SW 1271 (cell line): ENCODE measurements at places on chromosomes 1 and 21.

DNA sequence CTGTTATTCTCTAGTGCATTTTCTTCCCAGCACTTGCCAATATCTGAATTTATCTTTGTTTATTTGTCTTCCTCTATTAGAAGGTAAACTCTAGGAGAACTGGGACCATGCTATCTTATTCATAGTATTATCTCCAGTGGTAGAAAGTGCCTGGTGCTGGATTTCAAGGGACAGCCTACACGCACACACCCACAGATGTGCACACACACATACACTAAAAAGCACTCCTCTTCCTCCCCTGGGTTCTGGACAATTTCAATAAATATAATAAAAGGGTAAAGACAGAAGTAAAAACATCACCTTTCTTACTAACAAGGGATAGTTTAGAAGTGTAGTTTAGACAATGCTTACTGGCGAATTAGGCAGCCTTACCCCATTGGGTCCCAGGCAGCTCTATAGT is 28.5 kb upstream of the USP24 start:
- DNase-seq, result no peak

- no peak for DNase-seq
Observed at GRCh38 chr1:56644919-56645676, at the start of gene PRKAA2. PRKAA2 (plus strand) TSS chr1:56645314; CDS start chr1:56645388, 74 bp downstream.

GRCh38 chr1:48771561-48771960 is 5.1 kb downstream of the BEND5 start:
- DNase-seq, result no peak

DNA sequence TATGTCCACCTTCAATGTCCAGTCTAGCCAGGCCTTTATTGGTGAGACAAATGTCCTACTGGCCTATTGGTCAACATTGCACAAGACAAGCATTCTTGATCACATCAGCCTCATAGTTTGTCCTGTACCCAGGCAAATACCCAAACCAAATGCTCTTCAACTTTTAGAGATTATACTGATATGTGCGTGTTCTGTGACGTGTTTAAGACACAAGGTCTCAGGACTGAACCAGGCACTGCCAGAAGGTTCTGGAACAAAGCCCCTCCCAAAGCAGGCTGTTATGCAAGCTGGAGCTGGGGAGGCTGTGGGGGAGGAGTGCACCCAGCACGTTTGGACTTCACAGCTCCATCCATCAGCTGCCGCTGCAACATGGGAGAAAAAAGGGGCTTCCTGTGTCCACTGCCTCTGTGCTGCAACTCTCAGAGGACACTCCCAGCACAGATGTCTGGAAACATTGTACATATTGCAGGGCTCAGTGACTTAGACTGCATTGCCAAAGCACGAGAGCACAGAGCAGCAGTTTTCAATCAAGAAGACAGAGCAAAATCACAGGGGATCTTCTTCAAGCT is 45.9 kb downstream of the NID1 start:
- no peak for DNase-seq

DNA sequence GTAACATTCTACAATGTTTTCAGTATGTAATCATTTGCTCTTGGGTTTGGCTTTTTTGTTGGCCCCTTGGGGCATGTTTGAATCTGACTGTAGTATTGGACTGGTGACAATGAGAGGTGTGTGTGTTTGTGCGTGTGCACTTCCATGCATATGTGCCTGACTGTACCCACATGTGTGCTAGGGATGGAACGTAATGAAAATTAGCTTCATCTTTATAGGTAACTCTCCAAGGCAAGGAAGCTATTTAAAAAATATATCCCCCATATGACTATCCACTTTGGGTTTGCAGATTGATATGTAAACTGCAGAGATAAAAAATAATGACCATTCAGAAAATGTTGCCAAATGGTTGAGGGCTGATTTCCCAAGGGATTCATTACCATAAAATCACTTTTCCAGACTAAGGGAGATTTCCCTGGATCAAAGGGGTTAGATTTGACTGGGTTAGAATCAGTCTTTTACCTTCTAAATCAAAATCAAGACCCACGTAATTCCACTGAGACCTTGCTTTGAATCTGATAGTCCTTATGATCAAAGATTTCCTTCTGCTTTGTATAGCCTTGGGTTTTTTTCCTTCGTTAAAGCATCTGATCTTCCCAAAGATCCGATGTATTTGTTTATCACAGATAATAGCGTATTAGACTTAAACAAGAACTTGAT is 189.7 kb downstream of the CENPF start:
- DNase-seq, result no peak

DNA sequence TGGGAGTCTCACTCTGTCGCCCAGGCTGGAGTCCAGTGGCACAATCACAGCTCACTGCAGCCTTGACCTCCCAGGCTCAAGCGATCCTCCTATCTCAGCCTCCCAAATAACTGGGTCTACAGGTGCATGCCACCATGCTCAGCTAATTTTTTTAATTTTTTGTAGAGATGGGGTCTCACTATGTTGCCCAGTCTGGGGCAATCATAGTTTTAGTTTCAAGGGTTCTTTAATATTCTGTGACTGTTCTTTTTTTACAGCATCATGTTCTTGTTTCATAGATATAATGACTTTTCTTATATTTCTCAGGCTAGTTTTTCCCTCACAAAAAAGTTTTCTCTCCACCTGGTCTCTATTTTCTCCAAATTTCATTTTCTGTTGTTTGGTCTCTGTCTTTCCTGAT is 25.4 kb upstream of the SMYD2 start:
- DNase-seq, result no peak

GRCh38 chr1:118928739-118929554 is 59.2 kb downstream of the TBX15 start:
- no peak for DNase-seq
